Astrocyte (in vitro differentiated cells and primary cell): ENCODE measurements at places on chromosomes 5 and 9.

DNA sequence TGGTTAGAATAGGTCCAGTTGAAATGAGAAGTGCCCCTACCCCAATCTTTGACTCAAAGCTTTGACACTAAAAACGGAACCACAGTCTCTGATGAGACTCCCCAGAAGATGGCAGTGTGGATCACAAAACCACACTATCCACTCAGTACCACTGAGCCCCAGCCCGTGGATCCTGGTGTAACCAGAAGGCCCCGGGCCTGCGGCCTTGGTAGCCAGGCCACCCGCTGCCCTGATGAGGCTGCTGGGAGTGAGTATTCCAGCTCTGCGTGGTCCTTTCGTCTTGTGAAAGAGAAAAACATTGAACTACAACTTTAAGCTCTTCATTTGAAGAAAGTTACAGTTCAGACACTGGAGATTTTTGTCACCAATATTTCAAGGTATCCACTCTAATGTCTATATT is 42.2 kb upstream of the FBP1 start:
- no peak overlapping the region for H3K4me3 ChIP-seq
- DNase-seq = peak; percentile 65
- no peaks in the 10 kb centered on the region for H3K36me3 ChIP-seq
- no peaks in the 10 kb centered on the region for H3K4me1 ChIP-seq
- H3K27ac ChIP-seq = no peak overlapping the region

DNA sequence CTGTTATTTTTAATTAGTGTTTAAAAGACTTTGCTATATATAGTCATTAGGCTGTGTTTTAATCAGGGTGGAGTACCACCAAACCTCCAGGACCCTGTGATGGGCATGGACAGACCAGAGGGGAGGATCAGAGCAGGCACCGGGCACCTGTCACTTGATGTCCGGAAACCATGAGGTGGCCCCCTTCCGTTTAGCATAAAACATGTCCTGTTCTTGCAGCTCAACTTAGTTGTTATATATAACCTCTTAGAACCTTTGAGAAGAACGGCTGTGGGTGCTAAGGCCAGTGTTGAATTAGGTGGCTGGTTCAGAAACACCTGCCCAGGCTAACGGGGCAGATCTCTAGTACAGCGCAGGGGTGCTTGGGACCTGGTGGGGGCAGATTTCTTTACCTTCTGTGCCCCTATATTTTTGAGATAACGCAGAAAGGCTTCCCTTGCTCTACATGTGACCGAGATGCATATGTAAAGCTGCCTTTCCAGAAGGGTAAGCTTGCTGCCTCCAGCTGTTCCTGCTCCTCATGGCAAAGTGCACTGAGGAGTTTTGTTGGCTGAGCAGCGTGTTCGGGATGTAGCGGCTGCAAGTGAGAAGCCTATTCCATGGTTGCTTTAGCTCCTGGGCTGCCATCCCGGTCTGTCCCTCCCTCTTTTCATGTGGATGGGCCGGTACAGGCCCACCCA is 255.5 kb downstream of the FANCC start:
- no peaks in the 10 kb centered on the region for H3K27me3 ChIP-seq
- H3K4me3 ChIP-seq = no peak overlapping the region
- H3K27ac ChIP-seq = no peak overlapping the region
- peaks cover 34% of the 10 kb centered on the region for H3K4me1 ChIP-seq
- peaks cover 39% of the 10 kb centered on the region for H3K36me3 ChIP-seq

- peaks cover 44% of the 10 kb centered on the region for H3K4me1 ChIP-seq
- peak within 1 kb of the TSS; percentile 95 for H3K27ac ChIP-seq
- no peaks in the 10 kb centered on the region for H3K36me3 ChIP-seq
- H3K4me3 ChIP-seq = peak within 1 kb of the TSS; percentile 89
- peak; percentile 96 for DNase-seq
- no peaks in the 10 kb centered on the region for H3K27me3 ChIP-seq
These were observed at the start of gene DAB2 for GRCh38 chr5:39424736-39425637. TSS of gene DAB2 (minus strand) at chr5:39424980. CDS start at chr5:39394320, 30,660 bp downstream.

DNA sequence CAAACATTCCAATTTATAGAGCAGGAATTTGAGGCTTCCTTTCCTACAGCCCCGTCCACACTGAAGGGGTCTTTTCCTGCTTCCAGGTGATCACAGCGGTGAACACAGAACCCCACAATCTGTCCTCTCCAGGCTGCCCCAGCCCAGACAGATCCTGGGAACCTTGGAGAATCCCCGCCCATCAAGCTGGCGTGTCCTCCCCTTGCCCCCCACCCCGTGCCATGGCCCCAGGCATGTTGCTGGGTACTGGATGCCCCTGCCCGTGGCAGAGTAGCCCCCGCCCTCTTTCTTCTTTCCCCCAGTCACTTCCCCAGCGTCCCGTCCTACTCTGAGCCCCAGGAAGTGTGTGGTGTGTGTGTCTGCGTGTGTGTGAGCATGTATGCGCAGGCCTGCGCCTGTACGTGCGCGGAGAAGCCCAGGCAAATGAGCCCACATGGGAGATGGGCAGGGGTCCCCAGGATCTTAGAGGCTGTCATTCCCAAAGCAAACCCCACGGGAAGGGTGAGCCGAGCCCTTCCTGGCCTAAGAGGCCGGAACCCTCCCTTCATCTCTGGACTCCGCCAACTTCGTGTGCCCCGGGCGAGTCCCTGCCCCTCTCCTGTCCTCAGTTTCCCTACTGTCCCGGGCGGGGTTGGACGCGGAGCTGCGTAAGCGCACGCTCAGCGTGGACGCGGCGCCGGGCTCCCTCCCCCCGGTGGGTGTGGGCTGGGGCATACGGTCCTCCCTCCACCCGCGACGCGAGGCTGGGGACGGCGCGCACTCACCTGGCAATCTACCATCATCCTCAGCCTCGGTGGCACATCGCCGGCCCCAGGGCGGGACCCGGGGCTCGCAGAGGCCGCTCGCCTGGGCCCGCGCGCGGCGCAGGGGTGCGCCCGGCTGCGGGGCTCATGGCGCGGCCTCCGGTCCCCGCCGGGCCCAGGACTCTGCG is 15.2 kb downstream of the GBGT1 start:
- no peaks in the 10 kb centered on the region for H3K36me3 ChIP-seq
- peaks cover 24% of the 10 kb centered on the region for H3K4me1 ChIP-seq
- peak overlapping the region; percentile 80 for H3K4me3 ChIP-seq
- H3K27me3 ChIP-seq = no peaks in the 10 kb centered on the region

DNA sequence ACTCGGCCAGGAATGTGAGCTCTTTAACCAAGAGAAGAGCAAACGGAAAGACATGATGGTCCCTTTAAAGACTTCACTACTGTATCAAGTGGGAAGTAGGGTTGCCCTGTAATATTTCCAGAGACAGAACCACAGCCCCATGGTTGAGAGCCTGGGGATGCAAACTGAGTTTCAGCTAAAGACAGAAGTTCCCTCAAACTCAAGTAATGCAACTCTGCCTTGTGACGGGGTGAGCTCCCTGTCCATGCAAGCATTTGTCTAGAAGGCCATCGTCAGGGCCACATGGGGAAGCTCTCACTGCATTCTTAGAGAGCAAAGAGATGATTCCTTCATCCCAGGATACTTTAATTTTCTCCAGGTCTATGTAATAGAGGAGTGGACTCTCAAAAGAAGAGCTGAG is 82.8 kb downstream of the INSYN2B start:
- H3K4me1 ChIP-seq = peaks cover 17% of the 10 kb centered on the region
- peaks cover 3% of the 10 kb centered on the region for H3K36me3 ChIP-seq
- no peak overlapping the region for H3K27ac ChIP-seq
- no peak for DNase-seq
- no peak overlapping the region for H3K4me3 ChIP-seq

DNA sequence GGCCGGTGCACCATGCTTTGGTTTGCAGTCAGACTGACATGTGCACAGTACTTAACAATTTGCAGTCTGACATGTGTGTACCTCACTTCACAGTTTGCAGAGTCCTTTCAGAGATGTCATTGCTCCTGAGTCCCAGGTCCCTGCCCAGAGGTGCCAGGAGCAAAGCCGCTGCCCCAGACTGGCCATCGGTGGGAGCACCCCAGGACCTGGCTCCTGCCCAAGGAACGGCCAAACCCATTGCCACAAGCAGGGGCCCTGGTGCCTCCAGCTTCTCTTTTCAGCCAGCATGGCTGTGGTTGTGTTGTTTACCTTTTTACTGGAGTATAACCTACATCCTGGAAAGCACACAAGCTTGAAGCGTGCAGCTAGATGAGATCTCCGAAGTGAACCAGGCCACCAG is 28.6 kb downstream of the RASGEF1C start:
- no peaks in the 10 kb centered on the region for H3K4me1 ChIP-seq
- no peak overlapping the region for H3K4me3 ChIP-seq
- H3K27me3 ChIP-seq = peaks cover 4% of the 10 kb centered on the region
- no peak for DNase-seq
- no peak overlapping the region for H3K27ac ChIP-seq

DNA sequence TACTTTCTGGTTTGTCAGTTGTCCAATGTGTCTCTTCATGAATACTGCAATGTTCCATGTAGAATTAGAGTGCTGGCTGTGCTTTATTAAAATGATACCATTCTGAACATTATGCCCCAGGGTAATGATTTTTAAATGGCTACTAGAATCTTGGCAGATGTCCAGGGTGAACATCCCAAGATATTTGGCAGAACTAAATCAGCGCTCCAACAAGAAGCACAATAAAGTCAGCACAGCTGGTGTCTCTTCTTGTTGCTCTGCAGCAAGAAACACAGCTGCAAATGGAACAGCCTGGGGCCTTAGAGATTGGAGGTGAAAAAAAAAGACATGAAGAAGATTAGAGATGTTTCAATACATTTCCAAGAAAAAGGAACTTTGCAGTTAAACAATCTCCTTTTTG is 248.3 kb downstream of the CDH18 start:
- H3K4me1 ChIP-seq = no peaks in the 10 kb centered on the region
- no peaks in the 10 kb centered on the region for H3K36me3 ChIP-seq
- no peak for DNase-seq
